ENCODE measurements at places on chromosomes 3 and 15. TPM values are rescaled to one million over a fixed set of nuclear protein-coding genes. Genes with fewer than 3 reads are reported as not detected.

The ST3GAL6 gene
- 30.1 TPM for total RNA-seq

The TNNC1 gene
- not detected for total RNA-seq

The STRIT1 gene
- not detected for total RNA-seq

The XCR1 gene
- not detected for total RNA-seq

The TP53BP1 gene
- total RNA-seq, result 76.5 TPM

The PAQR9 gene
- not detected for total RNA-seq

The CCDC39 gene
- 0.34 TPM for total RNA-seq

The ZNF502 gene
- 3.6 TPM for total RNA-seq

The C2CD4A gene
- 2.7 TPM for total RNA-seq

The HYKK gene
- total RNA-seq, result 1.8 TPM

The PTH1R gene
- total RNA-seq, result 0.85 TPM

The ADAMTS7 gene
- 19.3 TPM for total RNA-seq

The HMG20A gene
- total RNA-seq, result 49.0 TPM

The APBA2 gene
- 18.5 TPM for total RNA-seq

The SUCLG2 gene
- total RNA-seq, result 33.2 TPM

The HTR3E gene
- not detected for total RNA-seq

The LINGO1 gene
- not detected for total RNA-seq
